ENCODE measurements at places on chromosomes 13 and 19.

GRCh38 chr13:99062593-99062992, 84.7 kb upstream of the DOCK9 start:
- peaks cover 26% of the 10 kb centered on the region for H3K4me1 ChIP-seq
- no peak overlapping the region for H3K4me3 ChIP-seq
- peaks cover 12% of the 10 kb centered on the region for H3K36me3 ChIP-seq
- DNase-seq, result no peak
- no peak overlapping the region for H3K27ac ChIP-seq

- peaks cover 5% of the 10 kb centered on the region for H3K27me3 ChIP-seq
- no peaks in the 10 kb centered on the region for H3K36me3 ChIP-seq
- no peaks in the 10 kb centered on the region for H3K4me1 ChIP-seq
- no peak overlapping the region for H3K4me3 ChIP-seq
Observed at GRCh38 chr13:101691341-101691860, 238.9 kb downstream of the ITGBL1 start.

DNA sequence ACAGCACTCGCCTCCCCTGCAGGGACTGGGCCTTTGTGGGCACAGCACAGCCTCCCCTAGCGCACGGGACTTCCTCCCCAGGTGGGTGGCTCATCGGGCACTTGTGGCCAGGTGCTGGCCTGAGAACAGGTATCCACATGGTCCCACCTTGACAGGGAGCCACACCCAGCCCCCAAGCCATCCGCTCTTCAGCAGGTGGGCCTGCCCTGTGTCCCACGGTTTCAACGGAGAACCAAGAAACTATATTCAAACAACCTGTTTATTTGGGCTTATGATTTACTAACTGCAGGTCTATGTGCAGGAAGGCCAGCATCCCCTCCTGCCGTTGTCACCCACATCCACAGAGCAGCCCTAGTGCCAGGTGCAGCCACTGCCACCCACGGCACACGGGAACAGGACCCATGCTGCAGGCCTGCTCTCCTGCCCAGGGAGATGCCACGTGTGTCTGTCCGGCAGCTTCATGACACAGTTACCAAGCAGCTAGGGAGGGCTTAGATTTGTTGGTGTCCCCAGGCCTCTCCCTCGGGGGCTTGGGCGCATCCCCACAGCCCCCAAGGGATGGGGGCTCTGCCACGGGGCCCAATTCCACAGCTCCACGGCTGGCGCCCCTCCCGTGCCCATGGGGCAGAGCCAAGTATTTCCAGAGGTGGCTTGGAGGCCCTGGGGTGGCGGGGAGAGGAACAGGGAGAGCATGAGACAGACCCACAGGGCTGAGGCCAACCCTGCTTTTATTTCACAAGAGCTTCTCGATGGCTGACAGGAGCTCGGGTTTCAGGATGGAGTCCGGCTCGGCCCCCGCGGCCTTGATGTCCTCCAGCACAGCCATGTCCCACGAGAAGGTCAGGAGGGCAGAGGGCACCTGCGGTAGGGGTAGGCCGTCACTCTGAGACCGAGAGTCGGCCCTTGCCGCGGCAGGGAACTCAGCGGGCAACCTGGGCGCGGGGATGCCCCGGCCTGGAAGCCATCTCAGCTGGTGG, 12.5 kb downstream of the UBXN6 start:
- H3K4me3 ChIP-seq, result no peak overlapping the region
- H3K36me3 ChIP-seq, result peaks cover 9% of the 10 kb centered on the region
- peaks cover 10% of the 10 kb centered on the region for H3K4me1 ChIP-seq
- peak overlapping the region; percentile 82 for H3K27ac ChIP-seq
- DNase-seq, result no peak

DNA sequence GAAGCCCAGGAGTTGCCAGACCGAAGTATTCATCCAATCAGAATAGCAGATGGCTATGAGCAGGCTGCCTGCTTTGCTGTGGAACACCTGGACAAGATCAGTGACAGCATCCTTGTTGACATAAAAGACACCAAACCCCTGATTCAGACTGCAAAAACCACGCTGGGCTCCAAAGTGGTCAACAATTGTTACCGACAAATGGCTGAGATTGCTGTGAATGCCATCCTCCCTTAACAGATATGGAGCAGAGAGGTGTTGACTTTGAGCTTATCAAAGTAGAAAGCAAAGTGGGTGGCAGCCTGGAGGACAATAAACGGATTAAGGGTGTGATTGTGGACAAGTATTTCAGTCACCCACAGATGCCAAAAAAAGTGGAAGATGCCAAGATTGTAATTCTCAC, 250.3 kb upstream of the OBI1 start:
- H3K4me3 ChIP-seq, result no peak overlapping the region
- no peak for DNase-seq

DNA sequence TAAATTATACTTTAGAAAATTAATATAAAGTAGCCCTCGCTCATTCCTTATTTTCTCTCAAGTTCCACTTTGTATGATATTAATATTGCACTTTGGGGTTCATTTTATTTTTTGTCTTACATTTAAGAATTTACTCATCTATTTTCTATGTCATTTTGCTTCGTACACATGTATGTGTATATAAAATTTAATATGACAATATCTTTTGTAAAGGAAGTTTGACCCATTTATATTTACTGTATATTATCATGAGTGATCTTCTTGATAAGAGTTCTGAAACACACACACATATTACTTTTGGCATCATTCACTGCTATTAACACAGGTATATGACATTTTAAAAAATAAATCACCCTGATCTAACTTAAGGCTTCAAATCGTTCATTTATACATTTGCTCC, 83.1 kb downstream of the IRS2 start:
- peaks cover 3% of the 10 kb centered on the region for H3K4me1 ChIP-seq
- H3K36me3 ChIP-seq, result no peaks in the 10 kb centered on the region

GRCh38 chr13:111650626-111651025, 330.2 kb downstream of the TEX29 start:
- H3K36me3 ChIP-seq, result no peaks in the 10 kb centered on the region
- H3K4me3 ChIP-seq, result no peak overlapping the region
- H3K4me1 ChIP-seq, result no peaks in the 10 kb centered on the region
- H3K27me3 ChIP-seq, result peaks cover 4% of the 10 kb centered on the region
- no peak for DNase-seq

- H3K27ac ChIP-seq, result peak overlapping the region; percentile 11
- no peak for DNase-seq
- no peaks in the 10 kb centered on the region for H3K27me3 ChIP-seq
- no peak overlapping the region for H3K4me3 ChIP-seq
- H3K4me1 ChIP-seq, result peaks cover 14% of the 10 kb centered on the region
Observed at GRCh38 chr13:98975822-98976261, 2.0 kb downstream of the DOCK9 start.

GRCh38 chr13:100648354-100648753, 26.2 kb downstream of the TMTC4 start:
- no peak overlapping the region for H3K4me3 ChIP-seq
- peaks cover 8% of the 10 kb centered on the region for H3K36me3 ChIP-seq
- H3K27ac ChIP-seq, result no peak overlapping the region
- H3K27me3 ChIP-seq, result no peaks in the 10 kb centered on the region
- H3K4me1 ChIP-seq, result no peaks in the 10 kb centered on the region

DNA sequence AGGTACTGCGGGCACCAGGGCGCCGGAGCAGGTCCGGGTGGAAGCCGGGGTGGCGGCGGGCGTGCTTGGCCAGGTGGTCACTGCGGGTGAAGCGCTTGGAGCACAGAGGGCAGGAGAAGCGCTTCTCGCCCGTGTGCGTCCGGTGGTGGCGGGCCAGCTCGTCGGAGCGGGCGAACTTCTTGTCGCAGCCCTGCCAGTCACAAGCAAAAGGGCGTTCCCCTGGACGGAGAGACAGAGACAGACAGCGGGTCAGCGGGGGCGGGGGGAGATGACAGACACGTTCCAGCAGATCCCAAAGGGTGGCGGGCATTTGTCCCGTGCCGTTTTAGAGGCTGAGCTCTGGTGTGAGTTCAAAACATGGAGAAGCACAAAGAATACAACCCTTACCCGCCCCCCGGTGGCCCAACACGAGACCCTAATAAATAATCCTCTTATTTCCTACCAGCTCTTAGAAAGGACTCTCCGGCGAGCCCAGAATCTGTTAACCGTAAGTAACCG, 6.3 kb upstream of the REXO1 start:
- peaks cover 38% of the 10 kb centered on the region for H3K4me1 ChIP-seq
- H3K27ac ChIP-seq, result no peak overlapping the region
- peaks cover 5% of the 10 kb centered on the region for H3K36me3 ChIP-seq
- DNase-seq, result no peak
- no peaks in the 10 kb centered on the region for H3K27me3 ChIP-seq

DNA sequence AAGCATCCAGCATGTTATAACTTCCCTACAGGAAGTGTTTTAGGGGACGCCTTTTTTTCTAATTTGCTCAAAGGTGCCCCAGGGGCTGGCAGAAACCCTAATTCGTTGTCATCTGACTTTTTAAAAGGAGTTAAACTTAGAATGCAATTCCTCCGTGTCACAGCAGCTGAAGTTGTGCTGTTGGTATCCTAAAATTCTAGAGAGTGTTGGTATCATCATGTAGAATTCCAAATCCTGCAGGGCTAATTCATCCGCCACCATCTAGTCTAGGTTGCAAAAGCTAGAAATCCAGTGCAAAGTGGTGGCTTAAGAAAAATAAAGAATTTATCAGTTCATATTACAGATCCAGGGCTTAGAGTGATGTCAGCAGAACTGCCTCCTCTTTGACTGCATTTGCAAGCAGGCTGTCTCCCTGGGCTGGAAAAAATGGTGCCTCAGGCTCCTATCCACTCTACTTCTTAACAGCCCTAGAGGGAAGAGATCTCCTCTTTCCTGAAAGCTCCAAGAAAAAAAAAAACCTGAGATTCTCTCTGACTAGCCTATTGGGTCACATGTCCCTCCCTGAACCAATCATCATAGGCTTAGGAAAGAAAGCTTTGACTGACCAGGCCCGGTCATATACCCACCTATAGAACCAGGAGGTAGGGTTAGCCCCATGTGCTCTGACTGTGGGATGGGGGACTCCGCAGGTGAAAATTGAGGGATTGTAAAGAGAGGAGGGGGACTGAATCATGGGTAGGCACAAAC, 73.0 kb downstream of the MAP4K1 start:
- no peaks in the 10 kb centered on the region for H3K36me3 ChIP-seq
- H3K27ac ChIP-seq, result peak overlapping the region; percentile 35
- H3K27me3 ChIP-seq, result no peaks in the 10 kb centered on the region
- no peak for DNase-seq

DNA sequence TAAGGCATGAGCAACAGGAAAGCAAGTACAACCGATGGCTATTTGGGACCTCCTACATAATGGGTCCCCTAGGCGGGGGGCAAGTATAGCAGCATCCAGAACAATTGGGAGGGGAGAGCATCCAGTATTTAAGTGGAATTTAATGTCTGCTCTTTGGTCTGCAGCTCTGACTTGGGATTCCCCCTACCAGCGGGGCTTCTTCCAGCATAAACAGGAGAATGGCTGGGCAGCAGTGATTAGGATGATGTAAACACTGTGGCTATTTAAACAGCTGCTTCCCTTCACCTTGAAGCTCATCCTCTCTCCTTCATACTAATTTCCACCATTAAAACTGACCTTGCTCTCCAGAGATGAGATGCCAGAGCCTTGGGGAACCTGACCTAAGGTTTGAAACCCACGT, 73.9 kb upstream of the OXGR1 start:
- no peak overlapping the region for H3K4me3 ChIP-seq
- peaks cover 1% of the 10 kb centered on the region for H3K27me3 ChIP-seq
- no peak for DNase-seq
- no peaks in the 10 kb centered on the region for H3K4me1 ChIP-seq
- H3K36me3 ChIP-seq, result no peaks in the 10 kb centered on the region

DNA sequence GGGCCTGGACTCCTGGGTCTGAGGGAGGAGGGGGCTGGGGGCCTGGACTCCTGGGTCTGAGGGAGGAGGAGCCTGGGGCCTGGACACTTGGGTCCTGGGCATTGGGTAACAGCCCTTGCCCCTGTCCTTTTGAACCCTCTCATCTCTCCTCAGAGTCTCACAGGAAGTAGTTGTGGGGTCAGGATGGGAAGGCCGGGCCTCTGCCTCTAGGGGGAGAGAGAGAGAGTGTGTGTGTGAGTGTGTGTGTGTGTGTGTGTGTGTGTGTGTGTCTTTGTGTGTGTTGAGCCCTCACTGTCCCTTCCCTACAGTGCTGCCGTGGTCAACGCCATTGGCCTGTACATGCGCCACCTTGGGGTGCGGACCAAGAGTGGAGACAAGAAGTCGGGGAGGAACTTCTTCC, 10.9 kb downstream of the ARHGEF1 start:
- no peaks in the 10 kb centered on the region for H3K27me3 ChIP-seq
- no peak for DNase-seq
- peak overlapping the region; percentile 67 for H3K27ac ChIP-seq
- H3K4me3 ChIP-seq, result no peak overlapping the region
- peaks cover 24% of the 10 kb centered on the region for H3K4me1 ChIP-seq
- peaks cover 35% of the 10 kb centered on the region for H3K36me3 ChIP-seq

- DNase-seq, result no peak
- H3K27me3 ChIP-seq, result no peaks in the 10 kb centered on the region
- H3K27ac ChIP-seq, result no peak overlapping the region
- H3K4me1 ChIP-seq, result peaks cover 2% of the 10 kb centered on the region
- no peak overlapping the region for H3K4me3 ChIP-seq
Observed at GRCh38 chr13:59743195-59743594, 420.5 kb downstream of the DIAPH3 start.

DNA sequence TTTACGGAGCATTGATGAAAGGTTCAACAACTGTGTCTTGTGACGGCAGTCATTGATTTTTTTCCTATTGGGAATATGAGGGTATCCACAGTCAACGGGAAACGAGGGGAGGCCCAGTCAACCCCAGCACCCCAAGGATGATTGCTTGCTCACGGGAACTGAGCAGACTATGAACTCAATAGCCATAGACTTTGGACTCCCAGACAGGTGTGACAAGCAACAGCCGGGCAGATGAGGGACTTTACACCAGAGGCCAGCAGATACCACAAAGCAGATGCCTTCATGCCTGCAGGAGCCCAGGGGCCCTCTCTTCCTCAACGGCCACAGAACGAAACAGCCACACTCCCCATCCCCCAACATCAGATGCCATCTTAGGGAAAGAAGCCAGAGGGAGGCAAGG, 80.3 kb upstream of the FLT1 start:
- no peak overlapping the region for H3K4me3 ChIP-seq
- H3K36me3 ChIP-seq, result no peaks in the 10 kb centered on the region
- DNase-seq, result no peak
- peaks cover 6% of the 10 kb centered on the region for H3K27me3 ChIP-seq
- H3K27ac ChIP-seq, result no peak overlapping the region
- peaks cover 6% of the 10 kb centered on the region for H3K4me1 ChIP-seq

GRCh38 chr13:111389621-111390521, 69.4 kb downstream of the TEX29 start:
- H3K4me1 ChIP-seq, result no peaks in the 10 kb centered on the region
- H3K4me3 ChIP-seq, result no peak overlapping the region
- no peaks in the 10 kb centered on the region for H3K36me3 ChIP-seq
- H3K27me3 ChIP-seq, result peaks cover 13% of the 10 kb centered on the region

GRCh38 chr19:48842789-48843162, 6.5 kb upstream of the HSD17B14 start:
- no peak overlapping the region for H3K4me3 ChIP-seq
- no peaks in the 10 kb centered on the region for H3K27me3 ChIP-seq
- peak; percentile 67 for DNase-seq
- H3K36me3 ChIP-seq, result no peaks in the 10 kb centered on the region
- H3K4me1 ChIP-seq, result peaks cover 2% of the 10 kb centered on the region
- H3K27ac ChIP-seq, result no peak overlapping the region
